ENCODE measurements at places on chromosomes 3 and 15. TPM values are rescaled to one million over a fixed set of nuclear protein-coding genes. Genes with fewer than 3 reads are reported as not detected.

- no peak for DNase-seq
Observed at GRCh38 chr3:71629289-71629688, 45.8 kb upstream of the FOXP1 start.

ITIH1 gene
- total RNA-seq = not detected

BLM gene
- 18.6 TPM for total RNA-seq

DNA sequence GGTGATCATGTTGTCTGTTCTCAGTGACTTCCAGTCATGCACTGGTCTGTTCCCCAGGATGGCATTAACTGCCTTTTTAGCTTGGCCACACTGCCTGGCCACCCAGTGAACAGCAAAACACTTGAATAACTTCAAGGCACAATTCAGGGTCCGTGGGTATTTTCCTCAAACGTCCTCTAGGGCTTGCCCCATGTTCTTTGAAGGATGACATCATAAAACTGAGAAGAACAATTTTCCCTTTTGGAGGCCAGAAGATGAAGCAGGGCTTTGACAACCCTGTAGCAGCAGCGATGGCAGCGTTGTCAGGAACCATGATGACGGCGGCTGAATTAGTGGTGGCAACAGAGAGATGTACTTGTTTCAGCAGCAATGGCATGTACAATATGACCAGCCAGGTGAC, 465.9 kb upstream of the ONECUT1 start:
- no peak for DNase-seq

DNA sequence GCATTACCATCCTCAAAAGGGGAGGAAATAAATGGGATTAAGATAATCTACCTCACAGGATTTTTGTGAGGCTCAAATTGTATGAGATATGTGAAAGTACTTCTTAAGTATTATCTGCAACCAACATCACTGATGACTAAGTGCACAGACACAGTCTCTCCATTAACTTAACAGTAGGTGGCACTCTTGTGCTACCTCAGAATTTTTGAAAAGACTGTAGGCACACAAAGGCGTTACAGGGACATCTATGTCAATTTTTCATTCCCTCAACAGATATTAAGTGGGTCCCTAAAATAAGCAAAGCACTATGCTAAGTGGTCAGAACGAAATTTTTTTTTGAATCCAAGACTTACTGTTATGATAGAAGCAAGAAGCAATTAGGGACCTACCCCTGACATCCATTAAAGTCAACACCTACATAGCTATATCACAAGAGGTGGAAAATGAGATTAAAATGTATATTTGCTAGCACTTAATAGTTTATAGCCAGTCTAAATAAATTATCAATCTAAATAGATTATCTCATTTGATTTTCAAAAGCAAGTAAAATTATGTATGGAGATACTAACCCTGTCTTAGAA, 52.9 kb downstream of the RYK start:
- peak; percentile 72 for DNase-seq

SPINK8 gene
- not detected for total RNA-seq

GRCh38 chr15:48592933-48593332, 52.6 kb downstream of the FBN1 start:
- DNase-seq = no peak

- DNase-seq = no peak
Observed at GRCh38 chr3:183688874-183689273, 8.7 kb upstream of the YEATS2 start.

DNA sequence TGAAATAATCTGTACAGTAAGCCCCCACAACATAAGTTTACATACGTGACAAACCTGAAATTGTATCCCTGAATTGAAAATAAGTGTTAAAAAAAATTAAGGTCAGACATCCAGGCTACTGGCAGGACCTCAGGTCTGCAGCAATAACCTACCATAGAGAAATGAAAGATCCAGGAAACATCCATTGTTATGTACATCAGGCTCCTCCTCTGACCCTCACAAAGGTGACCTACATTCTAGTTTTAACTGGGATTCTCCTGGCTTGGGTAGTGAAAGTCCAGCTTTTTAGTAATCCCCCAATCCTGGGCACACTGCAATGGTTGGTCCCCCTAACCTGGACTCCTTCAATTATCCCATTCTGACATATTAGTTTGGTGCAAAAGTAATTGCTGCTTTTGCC, 749.6 kb upstream of the LMCD1 start:
- no peak for DNase-seq

GRCh38 chr15:87716422-87716821, 540.1 kb downstream of the NTRK3 start:
- DNase-seq = no peak

- DNase-seq = no peak
Observed at GRCh38 chr3:137963463-137963862, 46.5 kb upstream of the CLDN18 start.

DNA sequence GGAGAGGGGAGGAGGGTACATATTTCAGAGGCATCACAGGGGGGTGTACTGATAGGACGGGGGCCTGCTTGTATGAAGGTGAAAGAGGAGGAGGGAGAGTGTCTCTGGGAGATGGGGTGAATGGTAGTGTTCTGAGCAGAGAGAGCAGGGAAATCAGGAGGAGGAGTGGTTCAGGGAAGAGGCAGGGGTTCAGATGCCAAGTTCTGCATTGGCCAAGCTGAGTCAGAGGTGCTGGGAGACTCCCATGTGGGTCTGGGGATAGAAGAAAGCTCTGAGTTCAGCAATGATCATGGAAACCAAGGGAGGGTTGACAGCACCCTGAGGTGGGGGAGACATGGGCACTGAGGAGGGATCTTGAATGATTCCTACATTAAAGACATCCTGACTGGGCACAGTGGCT, 3.0 kb downstream of the CYP8B1 start:
- no peak for DNase-seq

DNA sequence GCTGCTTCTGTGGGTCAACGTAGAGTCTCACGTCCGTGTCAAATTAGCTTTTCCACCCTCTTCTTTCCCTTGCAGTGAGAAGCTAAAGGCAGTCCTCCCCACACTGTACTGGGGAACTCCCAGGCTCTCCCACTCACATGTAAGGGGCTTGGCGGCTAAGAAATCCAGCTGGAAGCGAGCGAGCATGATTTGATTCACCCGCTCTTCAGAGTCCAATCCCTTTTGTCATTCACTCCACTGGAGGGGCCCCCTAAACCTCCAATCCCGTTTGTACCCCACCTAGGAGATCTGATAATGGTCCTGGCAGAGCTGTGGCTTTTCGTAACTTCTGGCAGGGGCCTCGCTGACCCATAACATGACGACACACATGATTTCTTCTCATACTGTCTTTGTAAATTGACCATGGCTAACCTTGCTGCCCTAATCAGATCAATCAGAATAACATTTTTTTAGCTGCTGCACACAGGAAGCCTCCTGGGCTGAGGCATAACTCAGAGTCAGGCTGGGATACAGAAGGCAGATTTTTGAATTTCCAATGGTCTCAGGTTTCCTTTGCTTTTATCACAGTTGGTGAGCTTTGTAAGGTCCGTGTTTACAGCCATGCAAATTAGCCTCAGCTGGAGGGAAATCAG, 235.2 kb downstream of the GREM1 start:
- no peak for DNase-seq

GRCh38 chr3:46712191-46713049, 5.2 kb downstream of the PRSS50 start:
- DNase-seq = no peak

- DNase-seq = no peak
Observed at GRCh38 chr3:46649436-46649835, 37.1 kb downstream of the FAM240A start.

RUVBL1 gene
- 57.0 TPM for total RNA-seq

GRCh38 chr3:193971966-193972365, 164.0 kb upstream of the HES1 start:
- DNase-seq = no peak

- no peak for DNase-seq
Observed at GRCh38 chr3:182626484-182627467, 166.5 kb upstream of the ATP11B start.

DNA sequence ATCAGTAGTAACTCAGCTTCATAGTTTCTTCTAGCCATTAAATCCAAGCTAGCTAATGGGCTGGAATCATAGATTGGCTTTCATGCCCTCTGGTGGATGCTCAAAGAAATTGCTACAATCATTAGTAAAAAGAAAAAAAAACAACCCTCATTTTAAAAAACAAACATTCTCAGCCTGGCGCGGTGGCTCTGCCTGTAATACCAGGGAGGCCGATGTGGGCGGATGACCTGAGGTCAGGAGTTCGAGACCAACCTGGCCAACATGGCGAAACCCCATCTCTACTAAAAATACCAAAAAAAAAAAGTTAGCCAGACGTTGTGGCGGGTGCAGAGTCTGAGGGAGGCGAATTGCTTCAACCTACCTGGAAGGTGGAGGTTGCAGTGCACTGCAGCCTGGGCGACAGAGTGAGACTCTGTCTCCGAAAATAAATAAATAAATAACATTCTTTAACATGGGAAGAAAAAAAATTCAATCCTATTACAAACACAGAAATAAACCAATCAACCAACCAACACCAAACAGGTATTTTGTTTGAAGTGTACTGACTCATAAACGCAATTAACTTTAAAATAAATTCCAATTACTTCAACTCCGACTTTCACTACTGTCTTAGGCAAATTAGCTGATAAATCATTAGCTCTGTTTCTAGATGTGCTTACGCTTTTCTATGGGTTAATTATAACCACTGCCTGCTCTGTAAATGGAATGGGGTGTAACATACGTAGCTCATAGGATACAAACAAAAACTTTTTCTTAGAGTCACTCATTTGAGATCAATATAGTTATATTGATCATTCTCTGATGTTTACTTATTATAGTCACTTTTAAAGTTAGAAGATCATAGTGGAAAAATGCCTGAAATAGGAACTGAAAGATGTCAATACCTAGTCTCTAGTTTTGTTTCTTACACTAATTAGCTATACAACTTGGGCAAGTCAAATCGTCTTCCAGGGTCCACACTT, 24.9 kb downstream of the TMEM207 start:
- peak; percentile 76 for DNase-seq

GUCA1C gene
- total RNA-seq = not detected

CA12 gene
- total RNA-seq = 1.8 TPM

- peak; percentile 8 for DNase-seq
Observed at GRCh38 chr15:60914360-60914759, 314.7 kb downstream of the RORA start.

FAN1 gene
- 11.7 TPM for total RNA-seq

DNA sequence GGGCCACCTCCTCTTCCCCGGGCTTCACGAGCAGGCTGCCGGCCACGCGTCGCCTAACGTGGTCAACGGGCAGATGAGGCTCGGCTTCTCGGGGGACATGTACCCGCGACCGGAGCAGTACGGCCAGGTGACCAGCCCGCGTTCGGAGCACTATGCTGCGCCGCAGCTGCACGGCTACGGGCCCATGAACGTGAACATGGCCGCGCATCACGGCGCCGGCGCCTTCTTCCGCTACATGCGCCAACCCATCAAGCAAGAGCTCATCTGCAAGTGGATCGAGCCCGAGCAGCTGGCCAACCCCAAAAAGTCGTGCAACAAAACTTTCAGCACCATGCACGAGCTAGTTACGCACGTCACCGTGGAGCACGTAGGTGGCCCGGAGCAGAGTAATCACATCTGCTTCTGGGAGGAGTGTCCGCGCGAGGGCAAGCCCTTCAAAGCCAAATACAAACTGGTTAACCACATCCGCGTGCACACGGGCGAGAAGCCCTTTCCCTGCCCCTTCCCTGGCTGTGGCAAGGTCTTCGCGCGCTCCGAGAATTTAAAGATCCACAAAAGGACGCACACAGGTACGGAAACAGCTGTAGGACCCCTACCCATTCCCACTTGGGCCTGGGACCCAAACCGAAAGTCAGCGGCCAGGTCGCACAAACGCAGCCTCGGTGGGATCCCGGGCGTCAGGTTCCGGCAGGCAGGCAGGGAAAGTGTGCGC, 1.5 kb downstream of the ZIC1 start:
- no peak for DNase-seq

SKOR1 gene
- 0.15 TPM for total RNA-seq

GRCh38 chr3:31687020-31687802, 154.5 kb downstream of the STT3B start:
- DNase-seq = no peak

DNA sequence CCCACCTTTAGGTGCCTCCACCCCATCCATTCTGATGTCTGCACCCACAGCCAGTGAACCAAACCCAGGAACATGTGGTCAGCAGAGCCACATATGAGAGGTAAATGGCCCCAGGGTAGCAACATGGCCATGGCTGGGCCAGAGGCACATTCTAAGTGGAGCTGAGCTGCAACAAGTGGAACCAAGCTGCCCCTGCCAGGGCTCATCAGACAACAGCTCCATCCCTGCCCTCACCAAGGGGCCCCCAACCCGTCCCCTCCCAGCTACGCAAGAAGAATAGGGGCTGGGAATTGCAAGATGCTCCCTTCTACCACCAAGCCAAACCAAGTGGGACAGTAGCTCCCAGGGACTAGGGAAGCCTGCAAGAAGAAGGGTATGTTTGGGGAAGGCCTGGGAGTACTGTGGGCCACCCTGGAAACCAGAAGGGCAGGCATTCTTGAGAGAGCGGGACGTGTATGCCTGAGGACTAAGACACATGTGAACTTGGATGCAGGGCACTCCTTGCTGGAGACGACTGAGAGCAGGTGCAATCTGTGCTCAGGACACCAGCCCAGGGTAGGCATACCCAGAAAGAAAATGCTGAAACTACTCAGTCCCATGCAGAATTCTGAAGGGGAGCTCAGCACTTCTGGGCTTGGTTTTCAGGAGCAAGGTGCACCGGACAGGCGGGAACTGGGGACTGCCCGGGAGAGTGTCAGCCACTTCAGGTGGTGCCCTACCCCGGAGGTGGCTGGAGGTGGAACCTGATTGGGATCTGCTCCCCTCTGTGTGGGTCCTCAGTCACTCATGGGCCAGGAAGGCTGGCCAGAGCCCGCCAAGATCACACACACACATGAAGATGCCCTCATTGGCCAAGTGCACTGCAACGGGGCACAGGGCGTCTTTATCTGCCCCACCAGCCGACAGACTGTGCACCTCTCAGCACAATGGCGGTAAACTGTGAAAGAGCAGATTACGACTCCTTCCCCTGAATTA, 9.5 kb downstream of the MYL3 start:
- DNase-seq = no peak

DNA sequence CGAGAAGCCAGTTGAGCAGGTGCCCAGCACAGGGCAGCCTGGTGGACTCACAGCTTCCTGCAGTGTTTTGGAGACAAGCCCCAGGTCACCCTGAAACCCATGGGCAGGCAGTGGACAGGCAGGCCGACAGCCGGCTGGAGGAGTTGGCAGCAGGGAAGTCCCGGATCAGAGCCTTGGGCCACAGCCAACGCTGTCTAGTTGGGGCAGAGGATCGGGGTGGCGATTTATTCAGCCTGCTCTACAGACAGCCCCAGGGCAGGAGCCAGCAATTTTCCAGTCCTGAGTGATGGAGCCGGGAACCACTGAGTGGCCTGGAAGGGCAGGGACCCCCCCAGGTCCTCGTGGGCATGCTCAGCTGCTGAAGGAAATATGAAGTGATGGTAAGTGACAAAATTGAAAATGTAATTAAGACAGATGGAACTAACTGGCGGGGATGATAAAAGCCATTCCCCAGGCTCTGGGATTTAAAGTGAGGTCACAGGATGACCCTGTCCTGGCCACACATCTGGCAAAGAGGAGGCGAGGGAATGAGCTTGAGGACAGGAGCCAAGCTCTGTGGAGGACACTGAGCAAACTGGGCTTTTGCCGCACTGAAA, 34.4 kb upstream of the TBC1D21 start:
- no peak for DNase-seq

GRCh38 chr15:63466378-63467192, 37.8 kb upstream of the USP3 start:
- peak; percentile 77 for DNase-seq

ISLR gene
- not detected for total RNA-seq

EPB42 gene
- not detected for total RNA-seq

- DNase-seq = no peak
Observed at GRCh38 chr15:29590701-29591100, 231.6 kb downstream of the TJP1 start.

GRCh38 chr3:190183121-190183520, 62.4 kb upstream of the P3H2 start:
- DNase-seq = peak; percentile 50

GABPB1 gene
- 59.7 TPM for total RNA-seq

IL12A gene
- total RNA-seq = 1.5 TPM

ROBO2 gene
- 0.23 TPM for total RNA-seq

Measured in endothelial cell of umbilical vein (primary cell).